ENCODE measurements at places on chromosomes 13 and 19.

DNA sequence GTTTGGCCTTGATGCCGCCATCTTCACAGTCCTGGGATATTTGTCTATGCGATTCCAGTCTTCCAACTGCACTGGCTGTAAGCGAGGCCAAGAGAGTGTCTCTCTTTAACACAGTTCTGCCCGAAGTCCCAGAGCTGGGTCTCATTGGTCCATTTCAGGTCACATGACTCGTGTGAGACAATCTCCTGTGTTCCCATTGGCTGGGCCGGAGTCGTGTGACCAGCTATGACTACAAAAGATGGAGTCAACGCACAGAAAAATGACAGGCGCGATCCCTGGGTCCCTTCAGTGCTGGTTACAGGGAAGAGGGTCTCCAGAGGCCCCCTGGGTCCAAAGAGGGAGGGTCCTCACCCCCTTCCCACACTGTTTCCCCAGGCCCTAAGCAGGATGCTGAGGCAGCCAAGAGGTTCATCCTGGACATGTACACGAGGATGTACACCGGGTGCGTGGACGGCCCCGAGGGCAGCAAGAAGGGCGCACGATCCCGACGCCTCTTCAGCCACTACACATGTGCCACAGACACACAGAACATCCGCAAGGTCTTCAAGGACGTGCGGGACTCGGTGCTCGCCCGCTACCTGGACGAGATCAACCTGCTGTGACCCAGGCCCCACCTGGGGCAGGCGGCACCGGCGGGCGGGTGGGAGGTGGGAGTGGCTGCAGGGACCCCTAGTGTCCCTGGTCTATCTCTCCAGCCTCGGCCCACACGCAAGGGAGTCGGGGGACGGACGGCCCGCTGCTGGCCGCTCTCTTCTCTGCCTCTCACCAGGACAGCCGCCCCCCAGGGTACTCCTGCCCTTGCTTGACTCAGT lies 15.9 kb upstream of the S1PR4 start:
- no peak for DNase-seq

DNA sequence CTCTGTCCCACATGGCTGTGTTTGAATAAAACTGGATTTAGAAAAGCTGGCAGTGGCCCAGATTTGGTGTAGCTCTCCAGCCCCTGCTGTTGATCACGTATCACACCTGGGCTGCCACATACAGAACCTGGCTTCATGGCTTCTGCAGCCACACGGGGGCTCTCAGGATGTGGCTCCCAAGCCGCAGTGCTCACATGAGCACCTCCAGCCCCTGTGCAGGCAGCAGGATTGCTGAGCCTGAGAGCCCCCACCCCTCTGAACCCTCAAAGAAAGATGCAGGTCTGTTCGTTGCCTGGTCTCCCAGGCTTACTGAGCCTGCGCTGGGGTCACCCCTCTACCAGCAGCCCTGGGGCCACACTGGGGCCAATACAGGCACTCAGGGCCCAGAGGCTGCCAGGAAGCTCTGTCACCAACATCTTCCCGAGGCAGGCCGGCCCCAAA lies 2.7 kb downstream of the PLEKHF1 start:
- DNase-seq, result no peak

DNA sequence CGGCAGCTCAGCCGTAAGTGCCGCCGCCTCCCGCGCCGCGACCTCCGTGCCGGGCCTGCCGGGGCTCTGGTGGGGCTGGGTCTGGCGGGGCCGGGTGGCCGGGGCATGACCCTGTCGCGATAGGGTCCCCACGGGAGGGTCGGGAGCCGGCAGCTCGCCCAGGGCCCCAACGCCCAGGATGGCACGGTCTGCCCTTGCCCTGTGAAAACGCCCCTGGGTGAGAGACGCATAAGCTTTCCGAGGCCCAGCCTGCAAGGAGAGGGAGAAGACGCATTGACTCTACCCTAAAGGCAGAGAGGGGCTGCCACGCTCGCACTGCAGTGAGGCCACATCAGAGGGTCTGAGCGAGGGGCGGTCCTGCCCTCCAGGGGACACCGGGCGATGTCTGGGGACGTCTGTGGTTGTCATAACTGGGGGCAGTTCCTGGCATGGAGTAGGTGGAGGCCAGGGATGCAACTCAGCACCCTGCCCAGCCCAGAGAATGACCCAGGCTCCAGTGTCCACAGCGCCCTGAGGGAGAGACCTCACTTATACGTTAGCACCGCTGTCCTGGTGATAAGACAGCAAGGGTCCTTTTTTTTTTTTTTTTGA lies 539 bp downstream of the ZNF554 start:
- no peak for DNase-seq

- peak; percentile 93 for DNase-seq
Observed at GRCh38 chr19:50147462-50148423, 15.3 kb downstream of the IZUMO2 start.

DNA sequence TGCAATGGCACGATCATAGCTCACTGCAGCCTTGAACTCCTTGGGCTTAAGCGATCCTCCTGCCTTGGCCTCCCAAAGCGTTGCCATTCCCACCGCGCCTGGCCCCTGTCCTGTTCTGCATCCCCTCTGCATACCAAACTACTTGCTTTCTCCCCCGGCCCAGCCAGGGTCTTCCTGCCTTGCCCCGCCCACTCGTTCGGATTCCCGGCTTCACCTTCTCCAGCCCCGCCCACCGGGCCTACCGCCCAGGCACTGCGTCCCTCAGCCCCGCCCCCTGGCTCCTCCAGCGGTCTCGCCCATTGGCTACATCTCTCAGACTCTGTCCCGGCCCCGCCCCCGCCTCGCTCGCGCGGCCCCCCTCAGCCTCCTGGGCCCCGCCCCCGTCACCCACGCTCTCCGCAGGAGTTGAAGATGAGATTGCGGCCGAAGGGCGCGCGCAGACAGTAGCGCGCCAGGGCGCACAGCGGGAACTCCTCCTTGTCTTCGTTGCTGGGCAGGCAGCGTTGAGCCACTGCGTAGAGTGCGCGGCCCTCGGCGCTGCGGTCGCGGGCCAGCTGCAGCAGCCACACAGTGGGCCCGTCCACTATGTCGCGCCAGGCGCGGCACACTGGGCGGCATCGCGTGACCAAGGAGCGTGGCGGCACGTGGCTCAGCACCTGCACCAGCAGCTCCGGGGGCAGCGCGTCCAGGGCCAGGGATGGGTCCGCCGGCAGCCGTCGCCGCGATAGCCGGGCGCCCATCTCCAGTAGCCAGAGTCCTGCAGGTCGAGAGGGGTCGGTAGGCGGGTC lies 19.0 kb downstream of the MRPS12 start:
- peak; percentile 92 for DNase-seq

GRCh38 chr19:45995715-45996385 lies 583 bp downstream of the CCDC61 start:
- DNase-seq, result no peak

- no peak for DNase-seq
Observed at GRCh38 chr13:86862137-86862536, 809.0 kb upstream of the SLITRK5 start.

All from NCI-H1930 (cell line).